ENCODE measurements at places on chromosomes 3 and 15. TPM values are rescaled to one million over a fixed set of nuclear protein-coding genes. Genes with fewer than 3 reads are reported as not detected.

- DNase-seq: no peak
Measured at GRCh38 chr3:172918568-172919296, 168.2 kb downstream of the ECT2 start.

DNA sequence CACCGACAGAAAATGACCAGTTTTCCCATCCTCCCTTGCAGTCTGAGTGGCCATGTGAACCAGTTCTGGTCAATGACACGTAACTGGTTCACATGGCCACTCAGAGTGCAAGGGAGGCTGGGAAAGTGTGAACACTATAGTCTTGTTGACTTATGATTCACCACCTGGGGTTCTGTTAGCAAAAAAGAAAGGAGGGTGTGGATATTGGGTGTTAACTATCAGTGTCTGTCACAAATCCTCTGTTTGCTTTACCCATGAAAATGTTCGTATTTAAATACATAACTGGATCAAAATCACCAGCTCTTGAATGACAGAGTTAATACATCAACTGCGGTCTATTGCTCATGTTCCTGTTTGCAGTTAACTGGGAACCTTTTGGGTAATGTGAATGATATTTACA lies 92.3 kb downstream of the ADAMTSL3 start:
- no peak for DNase-seq

Gene CHRM5
- polyA plus RNA-seq: 0.61 TPM

Gene SPTBN5
- polyA plus RNA-seq: 1.6 TPM

Gene C3orf52
- polyA plus RNA-seq: 8.6 TPM

Gene WDR49
- polyA plus RNA-seq: 0.99 TPM

Gene STRIT1
- 0.20 TPM for polyA plus RNA-seq

DNA sequence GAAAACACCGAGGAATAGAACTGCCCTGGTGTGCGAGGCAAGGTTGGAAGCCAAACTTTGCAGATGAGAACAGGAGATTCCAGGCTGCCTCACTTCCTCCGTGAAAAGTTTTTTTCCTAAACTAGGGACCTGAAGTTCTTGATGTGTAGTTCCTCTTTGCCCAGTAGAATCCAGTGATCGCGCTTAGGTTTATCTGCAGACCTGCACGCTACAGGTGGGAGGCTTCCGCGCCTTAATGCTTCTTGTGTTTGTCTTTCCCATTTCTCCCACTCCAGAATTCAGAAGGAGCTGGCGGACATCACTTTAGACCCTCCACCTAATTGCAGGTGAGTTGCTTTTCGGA lies 5.4 kb downstream of the UBE2E1 start:
- DNase-seq: no peak

Gene STIMATE
- 17.5 TPM for polyA plus RNA-seq

DNA sequence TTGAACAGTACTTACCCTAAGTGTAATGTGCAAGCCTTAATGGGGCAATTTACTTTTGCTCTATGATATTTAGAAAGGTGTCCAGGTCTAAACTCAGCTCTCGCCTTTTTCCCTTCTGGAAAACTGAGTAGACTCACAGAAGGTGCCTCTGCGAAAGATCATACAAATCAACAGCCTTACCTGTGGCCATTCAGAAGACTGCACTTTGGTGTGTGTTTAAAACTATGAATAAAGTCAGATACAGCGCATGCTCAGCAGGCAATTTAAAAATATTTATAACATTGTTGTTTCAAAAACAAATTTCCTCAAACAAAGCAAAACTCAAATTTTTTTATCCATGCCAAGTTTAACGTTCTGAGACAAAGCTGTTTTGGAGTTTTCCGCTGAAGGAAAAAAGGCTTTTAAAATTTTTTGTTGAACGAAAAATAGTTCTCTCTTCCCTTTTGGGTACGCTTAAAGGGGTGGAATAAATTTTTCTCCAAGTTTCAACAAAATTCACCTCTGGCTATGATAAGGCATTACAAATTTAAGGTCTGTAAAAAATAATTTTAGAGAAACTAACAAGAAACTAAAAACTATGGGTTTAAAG lies 156.3 kb downstream of the TIGIT start:
- DNase-seq: no peak

- DNase-seq: no peak
Measured at GRCh38 chr3:194976874-194977273, 291.2 kb downstream of the FAM43A start.

Gene CYP8B1
- polyA plus RNA-seq: 0.46 TPM

DNA sequence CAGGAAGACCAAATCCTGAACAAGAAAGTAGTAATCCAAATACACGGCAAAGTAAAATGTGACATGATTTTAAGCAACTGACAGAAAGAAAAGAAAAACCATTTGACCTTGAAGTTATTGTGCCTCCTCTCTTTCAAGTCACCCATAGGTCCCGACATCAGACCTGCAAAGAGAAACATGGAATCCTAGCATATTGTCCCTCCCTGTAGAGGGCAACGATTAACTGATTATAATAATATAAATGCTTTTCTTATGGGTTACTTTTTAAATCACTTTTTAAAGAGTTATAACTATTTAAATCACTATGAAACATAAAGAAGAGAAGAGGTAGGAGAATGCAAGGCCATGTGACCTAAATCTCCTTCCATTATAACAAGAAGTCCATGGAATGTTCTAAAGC lies 143.2 kb upstream of the LIPC start:
- DNase-seq: no peak

- DNase-seq: no peak
Measured at GRCh38 chr3:190306513-190307163, 15.6 kb downstream of the CLDN1 start.

GRCh38 chr3:43260412-43260811 lies 25.9 kb upstream of the SNRK start:
- DNase-seq: no peak

DNA sequence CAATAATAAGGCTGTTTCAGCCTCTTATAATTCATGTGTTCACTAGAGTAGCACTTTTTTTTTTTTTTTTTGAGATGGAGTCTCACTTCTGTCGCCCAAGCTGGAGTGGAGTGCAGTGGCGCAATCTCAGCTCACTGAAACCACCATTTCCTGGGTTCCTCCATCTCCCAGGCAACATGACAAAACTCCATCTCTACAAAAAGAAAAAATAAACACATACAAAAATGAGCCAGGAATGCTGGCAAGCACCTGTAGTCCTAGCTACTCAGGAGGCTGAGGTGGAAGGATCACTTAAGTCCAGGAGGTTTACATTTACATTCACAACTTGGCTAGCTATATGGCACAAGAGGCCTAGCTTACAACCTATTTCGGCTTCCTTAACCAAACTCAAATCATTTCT lies 6.8 kb downstream of the USP4 start:
- DNase-seq: peak; percentile 77

DNA sequence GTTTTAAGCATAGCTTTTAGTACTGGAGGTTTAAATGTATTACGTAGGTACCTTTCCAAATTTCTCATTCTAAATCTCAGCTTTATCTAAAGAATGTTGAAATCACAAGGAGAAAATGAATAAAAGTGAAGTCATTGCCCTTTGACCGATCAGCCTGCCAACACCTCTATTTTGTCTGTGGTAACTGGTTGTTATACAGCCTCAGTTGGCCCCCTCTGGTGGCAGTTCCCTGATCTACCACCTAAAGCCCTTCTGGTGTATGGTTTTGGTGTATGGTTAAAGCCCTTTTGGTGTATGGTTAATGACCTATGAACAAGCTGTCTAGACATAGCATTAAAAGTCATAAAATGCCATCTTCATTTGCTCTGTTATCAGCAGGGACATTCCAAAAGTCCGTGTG lies 378.2 kb upstream of the AZI2 start:
- no peak for DNase-seq

DNA sequence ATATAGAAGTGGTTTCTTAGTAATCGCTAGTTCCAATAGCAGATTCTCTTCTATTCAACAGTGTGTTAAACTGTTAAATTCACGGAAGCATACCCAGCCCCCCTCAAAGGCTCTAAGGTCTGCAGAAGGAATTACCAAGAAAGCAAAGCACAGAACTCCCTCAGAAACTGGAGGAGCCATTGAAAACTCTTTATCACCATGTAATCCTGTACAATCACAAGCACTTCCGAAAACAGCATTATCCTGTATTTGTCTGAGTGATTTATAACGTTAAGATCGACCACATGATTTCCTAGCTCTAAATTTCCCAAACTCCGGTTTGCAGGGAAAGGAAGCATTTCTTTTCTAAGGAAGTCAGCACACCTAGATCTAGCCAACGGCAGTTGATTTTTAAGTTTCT lies 20.0 kb downstream of the MYO1E start:
- DNase-seq: no peak

GRCh38 chr3:177597311-177598096 lies 400.2 kb upstream of the TBL1XR1 start:
- DNase-seq: no peak

DNA sequence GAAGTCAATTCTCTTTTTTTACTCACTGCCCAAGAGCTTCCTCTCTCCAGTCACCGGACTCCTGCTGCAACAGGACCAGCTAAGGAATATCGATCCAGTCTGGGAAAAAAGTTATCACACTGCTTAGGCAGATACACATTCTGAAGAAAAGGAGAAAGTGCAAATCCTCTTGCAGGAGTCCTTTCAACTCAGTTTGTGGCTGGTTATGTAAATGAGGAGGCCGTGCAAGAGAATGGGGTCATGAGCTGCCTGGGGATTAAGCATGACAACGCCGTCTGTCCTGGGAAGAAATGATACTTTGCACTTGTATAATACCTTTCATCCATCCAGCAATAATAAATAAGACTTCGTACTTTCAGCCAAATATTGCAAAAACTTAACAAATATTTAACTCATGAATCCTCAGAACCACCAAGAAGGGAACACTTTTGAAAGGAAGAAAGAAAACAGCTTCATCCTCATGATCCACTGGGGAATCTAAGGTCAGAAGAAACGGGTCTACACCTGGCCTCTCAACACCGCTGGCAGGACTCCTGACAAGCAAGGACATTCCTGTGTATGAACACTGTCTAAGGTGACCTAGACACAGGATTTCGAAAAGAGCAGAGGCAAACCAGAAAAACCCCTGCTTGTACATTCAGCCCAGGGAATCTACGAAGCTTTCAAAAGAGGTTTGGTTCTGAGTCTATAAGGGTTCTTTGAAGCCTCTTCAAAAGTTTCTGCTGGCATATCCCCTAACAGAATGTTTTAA lies 13.1 kb upstream of the WWTR1 start:
- DNase-seq: no peak

Gene GOLGA6B
- 0.13 TPM for polyA plus RNA-seq

DNA sequence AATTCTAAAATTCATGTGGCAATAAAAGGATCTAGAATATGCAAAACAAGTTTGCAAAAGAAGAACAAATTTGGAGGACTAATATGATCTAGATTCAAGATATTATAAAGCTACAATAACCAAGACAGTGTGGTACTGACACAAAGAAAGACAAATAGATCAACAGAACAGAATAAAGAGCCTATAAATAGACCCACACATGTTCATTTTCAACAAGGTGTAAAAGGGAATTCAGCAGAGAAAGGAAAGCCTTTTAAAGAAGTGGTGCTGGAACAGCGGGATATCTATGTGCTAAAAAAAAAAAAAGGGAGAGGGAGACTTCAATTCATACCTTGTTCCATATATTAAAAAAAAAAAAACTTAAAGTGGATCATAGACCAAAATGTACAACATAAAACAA lies 149.0 kb downstream of the WDR76 start:
- no peak for DNase-seq

- no peak for DNase-seq
Measured at GRCh38 chr3:58271901-58272501, 34.0 kb upstream of the RPP14 start.

DNA sequence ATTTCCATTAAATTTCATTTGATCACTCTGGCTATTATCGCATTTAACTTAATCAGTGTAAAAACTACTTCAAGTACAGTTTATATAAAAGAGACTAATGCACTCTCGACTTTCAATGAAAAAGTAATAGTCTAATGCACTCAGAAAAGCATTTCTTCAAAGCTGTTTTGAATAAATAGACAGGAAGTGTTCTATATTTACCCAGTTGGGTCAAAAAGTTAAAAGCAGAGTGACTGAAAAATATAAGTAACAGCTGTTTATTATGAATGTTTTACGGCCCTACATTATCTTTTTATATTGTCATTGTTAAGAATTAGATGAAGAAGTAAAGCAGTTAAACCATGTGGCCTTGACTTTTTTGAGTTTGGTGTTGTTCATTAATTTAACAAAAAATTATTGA lies 391.8 kb downstream of the ZPLD1 start:
- peak; percentile 51 for DNase-seq

GRCh38 chr3:134081211-134081610 lies 51.5 kb upstream of the SLCO2A1 start:
- DNase-seq: no peak

Gene CFAP92
- polyA plus RNA-seq: 4.3 TPM

DNA sequence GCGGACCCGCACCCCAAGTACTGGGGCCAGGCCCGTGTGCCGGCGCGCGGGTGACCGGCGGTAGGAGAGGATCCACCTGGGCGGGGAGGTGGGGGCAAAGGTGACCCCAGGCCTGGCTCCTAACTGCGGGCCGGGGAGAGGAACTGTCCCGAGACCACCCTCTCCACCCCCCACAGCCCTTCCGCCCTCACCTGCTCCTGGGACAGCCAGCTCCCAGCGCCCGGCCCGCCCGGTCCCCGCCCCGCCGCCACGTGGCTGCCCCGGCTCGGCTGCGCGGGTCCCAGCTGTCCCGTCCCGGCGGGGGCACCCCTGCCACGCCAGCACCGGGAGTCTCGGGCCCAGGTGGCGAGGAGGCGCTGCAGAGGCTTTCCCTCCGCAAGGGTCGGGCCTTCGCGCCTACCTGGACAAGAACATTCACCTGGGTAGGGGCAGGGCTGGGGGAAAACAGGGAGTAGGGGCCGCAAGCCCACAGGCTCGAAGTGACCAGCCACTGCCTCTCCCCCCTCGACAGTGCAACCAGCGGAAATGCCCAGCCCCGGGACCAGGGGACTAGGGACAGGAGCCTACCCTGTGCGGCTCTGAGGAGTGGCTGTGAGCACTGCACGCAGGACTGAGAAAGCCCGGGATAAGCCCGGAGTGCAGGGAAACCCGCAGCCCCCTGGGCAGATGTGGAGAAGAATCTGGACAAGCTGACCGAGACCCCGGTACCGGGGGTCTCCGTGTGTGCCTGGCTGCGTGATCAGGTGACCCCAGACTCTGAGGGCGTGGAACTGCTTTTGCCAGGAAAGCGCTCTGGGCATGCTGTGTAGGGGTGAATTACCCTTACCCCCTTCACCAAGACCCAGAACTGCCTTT lies at the start of gene SLC12A8:
TSS of gene SLC12A8 (minus strand) at position 240 of the 855 bp plus-strand sequence. CDS start 1,399 bp downstream, outside the sequence.
- DNase-seq: peak; percentile 84

- no peak for DNase-seq
Measured at GRCh38 chr15:56758770-56759449, 25.6 kb upstream of the ZNF280D start.

- no peak for DNase-seq
Measured at GRCh38 chr3:171135549-171135948, 109.0 kb upstream of the SLC2A2 start.

DNA sequence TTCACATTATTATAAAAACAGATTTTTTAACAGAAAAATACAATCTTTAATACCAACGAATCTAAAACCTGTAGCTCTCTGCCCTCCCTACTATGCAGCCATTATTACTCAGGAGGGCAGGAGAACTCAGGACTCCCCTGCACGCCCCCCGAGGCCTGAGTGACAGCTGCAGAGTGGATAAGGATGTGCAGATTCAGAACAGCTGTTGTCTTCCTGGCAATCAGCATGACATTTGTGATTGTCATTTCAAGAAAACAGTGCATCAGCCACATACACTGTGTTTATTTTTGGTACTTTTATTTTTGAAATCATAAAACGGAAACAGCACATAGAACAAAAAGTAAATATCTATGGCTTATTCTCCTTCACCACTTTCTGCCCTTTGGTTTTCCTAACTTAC lies 450.8 kb downstream of the OCA2 start:
- DNase-seq: no peak

Gene UBXN7
- polyA plus RNA-seq: 36.5 TPM

- DNase-seq: no peak
Measured at GRCh38 chr15:61938249-61938648, 122.0 kb downstream of the VPS13C start.
